ENCODE measurements at places on chromosomes 1 and 21.

DNA sequence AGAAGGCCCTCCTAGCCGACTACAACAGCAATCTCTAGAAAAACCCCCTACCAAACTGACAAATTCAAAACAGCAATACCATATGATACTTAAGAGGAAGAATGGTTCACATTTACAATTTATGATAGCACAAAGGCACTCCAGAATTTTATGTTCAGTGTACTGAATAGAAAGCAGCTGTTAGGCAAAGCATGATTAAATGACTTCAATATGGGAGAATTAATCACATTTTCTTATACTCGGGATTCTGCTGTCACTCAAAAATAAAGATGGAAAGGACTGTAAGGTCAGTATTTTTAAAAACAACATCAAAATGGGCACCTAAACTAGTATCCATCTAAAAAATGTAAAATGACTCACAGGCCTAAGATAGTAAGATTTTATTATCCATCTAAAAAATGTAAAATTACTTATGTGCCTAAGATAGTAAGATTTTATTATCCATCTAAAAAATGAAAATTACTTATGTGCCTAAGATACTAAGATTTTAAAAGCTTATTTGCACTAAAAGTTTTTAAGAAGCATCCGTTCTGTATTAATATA is 198.5 kb downstream of the SMYD3 start:
- DNase-seq = no peak

DNA sequence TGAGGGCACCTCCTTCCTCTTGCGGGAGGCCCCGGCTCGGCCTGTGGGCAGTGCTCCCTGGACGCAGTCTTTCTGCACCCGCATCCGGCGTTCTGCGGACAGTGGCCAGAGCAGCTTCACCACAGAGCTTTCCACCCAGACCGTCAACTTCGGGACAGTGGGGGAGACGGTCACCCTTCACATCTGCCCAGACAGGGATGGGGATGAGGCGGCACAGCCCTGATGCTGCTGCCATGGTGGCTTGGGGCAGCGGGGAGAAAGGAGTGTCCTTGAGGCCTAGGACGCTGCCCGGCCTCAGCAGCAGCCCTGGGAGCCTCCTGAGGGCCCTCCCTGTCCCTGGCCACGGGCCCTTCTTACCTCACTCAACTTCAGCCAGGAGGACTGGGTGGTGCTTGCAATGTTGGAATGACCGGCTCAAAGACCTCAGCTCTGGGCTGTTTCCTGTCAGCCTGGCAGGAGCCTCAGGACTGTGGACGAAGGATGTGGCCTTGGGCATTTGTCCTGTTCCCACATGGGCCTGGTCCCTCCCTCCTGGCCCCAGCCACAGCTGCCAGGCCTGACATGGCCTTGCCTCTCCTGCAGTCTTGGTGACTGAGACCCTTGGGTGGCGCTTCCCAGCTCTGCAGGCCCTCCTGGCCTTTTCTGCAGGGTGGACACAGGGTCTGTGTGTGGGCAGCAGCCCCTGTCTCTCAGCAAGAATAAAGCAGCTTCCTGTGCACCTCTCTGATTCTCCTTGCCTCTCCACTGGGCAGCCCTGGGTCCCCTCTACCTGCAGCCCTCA is 45.9 kb downstream of the TRIM11 start:
- DNase-seq = no peak

DNA sequence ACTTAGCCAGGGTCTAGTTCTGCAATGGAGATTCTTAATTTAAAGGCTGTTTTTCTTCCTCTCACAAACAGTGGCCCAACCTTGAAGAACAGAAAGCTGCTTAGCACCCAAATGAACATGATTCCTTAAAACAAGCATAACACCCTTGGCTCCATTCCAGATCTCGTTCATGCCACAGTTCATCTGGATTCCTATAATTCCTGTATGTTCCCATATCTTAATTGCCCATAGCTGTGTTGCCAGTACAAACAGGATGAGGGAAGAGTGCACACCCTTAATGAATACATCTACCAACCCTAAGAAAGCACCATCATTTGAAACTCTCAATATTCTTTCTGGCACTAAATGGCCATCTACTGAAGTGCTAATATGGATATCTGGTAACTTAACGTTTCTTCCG is 45.5 kb downstream of the TGFB2 start:
- DNase-seq = no peak

DNA sequence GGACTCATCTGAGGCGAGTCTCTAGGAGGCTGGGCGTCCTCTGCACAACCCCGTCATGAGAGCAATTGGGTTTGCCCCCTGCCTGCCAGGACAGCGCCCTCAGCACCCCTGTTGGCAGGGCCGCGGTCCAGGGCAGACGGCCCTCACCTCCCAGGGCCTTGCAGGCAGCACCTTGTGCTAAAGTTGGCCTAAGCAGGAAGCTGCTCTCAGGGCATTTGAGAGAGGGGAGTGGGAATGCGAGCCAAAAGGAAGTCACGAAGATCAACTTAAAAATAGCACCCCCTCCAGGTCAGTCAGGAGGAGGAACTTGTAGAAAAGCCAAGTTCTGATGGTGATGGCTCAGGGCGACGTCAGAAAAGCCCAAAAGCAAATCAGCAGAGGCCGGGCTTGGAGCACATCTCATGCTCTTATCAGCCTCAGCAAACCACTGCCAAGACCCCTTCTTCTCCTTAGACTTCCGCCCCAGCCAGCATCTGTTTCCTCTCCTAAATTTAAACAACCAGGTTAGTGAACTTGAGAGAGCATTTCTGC is 12.6 kb upstream of the ADORA3 start:
- DNase-seq = no peak

- DNase-seq = no peak
These were observed 248.1 kb upstream of the RAB4A start for GRCh38 chr1:229022595-229023333.

DNA sequence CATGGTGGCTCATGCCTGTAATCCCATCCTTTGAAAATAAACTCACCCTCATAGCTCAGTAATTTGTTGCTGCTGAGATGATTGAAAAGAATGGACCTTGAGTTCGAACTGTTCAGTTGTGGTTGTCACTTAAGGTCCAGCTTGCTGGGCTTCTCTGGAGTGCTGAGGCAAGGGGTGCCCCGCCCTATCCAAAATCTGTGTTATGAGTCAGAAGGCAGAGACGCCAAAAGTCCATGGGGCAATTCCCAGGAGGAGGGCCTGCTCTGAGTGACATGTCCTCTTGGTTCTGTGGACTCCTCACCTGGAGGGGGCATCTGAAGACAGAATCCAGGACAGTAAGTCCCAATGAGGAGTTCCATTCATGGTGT is 64.8 kb downstream of the MYOM3 start:
- no peak for DNase-seq

- DNase-seq = no peak
These were observed 72.9 kb downstream of the UCHL5 start for GRCh38 chr1:192986110-192986747.

DNA sequence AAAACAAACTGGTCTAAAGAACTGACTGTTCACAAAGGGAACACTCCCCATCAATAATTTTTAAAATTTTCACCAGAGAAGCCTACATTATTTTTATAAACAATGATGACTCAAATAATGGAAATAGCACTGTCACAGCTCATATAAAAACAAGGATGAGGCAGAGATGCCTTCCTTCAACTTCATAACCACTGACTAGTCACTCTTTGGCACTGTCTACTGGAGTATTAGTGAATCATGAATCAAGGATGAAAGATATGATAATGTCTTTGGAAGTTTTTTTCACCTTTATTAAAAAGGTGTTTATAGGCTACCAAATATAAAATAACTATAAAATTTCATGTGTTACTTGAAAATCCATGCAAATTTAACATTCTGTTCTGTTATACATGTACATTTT is 316.9 kb downstream of the VAV3 start:
- DNase-seq = no peak

DNA sequence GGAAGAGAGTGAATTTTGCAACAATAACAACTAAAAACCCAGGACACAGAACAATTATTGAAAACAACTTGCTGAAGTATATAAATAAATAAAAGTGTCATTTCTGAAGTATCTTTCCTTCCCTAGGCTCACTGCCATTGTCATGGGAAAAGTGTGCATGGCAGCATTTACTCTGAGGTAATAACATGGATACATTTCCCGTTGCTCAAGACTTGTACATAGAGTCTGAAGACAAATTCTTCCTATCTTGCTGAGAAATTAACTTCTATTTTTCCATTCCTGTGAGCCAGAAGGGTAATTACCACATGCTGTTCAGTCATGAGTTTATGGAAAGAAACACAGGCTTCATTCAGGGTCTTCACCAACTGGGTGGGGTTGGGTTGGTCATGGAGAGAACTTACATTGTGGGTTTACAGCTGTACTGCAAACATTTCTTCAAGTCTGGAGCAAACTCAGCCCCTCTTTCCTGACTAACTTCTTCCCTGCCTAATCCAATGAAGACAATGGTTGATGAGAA is 32.2 kb downstream of the ST6GALNAC3 start:
- no peak for DNase-seq

- DNase-seq = no peak
These were observed 271.1 kb downstream of the PTPRC start for GRCh38 chr1:198909973-198910372.

DNA sequence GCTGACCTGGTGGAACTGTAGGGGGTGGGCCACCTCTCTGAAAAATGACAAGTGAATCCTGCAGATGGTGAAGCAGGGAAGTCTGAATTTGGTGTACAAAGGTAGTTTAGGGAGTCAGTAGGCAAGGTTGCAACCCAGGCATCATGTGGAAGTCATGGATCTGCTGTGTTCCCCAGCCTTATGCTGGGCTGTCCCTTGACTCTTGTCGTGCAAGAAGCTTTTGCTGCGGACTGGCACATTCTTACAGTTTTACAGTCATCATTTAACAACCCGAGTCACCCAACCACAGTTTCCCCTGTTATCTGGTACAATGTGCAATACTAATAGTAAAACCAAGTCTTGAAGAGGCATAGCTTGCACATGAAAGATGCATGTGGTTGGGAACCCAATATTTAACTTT is 13.2 kb downstream of the RHOU start:
- no peak for DNase-seq

DNA sequence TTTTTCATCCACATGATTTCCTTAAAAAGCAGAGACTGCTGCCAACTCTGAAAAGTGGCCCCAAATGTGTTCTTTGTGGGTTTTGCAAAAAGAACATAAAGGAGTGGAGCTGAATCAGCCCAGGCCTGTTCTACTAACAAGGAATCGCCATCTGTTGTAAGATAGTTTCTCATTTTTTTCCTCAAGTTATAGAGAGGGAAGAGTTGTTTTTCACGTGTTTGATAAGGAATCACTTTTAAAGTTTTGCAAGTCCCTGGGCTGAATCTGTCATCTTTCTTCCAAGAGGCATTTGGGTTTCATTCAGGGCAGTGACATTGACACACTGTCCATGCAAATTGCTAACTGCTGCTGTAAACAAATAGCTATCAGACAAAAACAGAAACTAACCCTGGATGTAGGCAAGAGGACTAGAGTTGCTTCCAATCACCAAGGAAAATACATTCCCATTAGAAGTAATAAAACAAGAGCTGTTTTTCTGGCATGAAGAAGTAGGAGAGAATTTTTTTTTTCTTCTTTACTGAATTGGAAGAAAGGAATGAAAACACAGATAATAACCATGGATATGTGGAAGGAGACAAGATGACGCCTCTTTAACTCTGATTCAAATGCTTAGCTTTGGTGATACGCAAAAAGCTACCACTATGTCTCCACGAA is 58.8 kb upstream of the TBX15 start:
- no peak for DNase-seq

DNA sequence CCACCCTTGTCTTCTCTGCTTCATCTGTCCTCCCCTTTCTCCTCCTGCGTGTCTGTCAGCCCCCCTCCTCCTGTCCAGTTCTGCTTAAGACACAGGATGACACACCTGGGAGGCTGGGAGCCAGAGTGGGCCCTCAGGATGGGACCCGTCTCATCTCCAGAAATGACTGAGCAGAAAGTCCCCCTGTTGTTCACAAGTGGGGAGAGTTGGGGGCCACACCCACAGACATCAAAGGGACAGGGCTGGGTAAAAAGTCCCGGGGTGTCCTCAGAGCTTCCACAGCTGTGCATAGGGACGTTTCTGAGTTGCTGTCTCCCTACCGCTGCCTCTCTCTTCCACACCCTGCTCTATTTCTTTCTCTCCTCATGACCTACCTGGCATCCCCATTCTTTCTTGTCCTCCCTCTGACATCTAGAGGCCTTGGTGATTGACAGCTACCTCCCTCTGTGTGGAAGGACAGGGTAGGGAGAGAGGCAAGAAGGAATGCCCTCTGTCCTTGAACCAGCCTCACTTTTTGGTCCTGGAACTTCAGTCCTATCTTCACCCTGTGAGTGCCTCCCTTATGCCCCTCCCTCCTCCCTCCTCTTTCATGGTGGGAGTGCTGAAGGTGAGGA is 19.5 kb upstream of the SH2D2A start:
- peak; percentile 43 for DNase-seq

GRCh38 chr1:53878492-53879105 is 11.0 kb downstream of the YIPF1 start:
- DNase-seq = no peak

GRCh38 chr1:18360251-18360650 is 120.5 kb upstream of the KLHDC7A start:
- DNase-seq = no peak

GRCh38 chr1:198680174-198680875 is 41.5 kb downstream of the PTPRC start:
- DNase-seq = no peak

GRCh38 chr21:36433059-36433709 is 46.7 kb downstream of the CLDN14 start:
- no peak for DNase-seq

GRCh38 chr1:206101351-206102045 is 15.7 kb downstream of the AVPR1B start:
- DNase-seq = no peak

GRCh38 chr21:44757731-44758130 is 43.9 kb downstream of the UBE2G2 start:
- DNase-seq = no peak

- DNase-seq = no peak
These were observed 5.2 kb downstream of the IRF2BP2 start for GRCh38 chr1:234604495-234605398.
